M059J (cell line): ENCODE measurements at places on chromosomes 5 and 9. TPM values are rescaled to one million over a fixed set of nuclear protein-coding genes. Genes with fewer than 3 reads are reported as not detected.
A peak's percentile ranks its signal among the peaks of the same experiment; 100 is the strongest.

Gene TLX3
- total RNA-seq: not detected in 2 replicates

Gene NIPAL4
- 0.44 and 1.4 TPM in 2 replicates for total RNA-seq

Gene PFN3
- not detected in 2 replicates for total RNA-seq

Gene KCTD16
- total RNA-seq: 0.10 TPM in 1 of 2 replicates, not detected in the other

Gene CCDC192
- not detected in 2 replicates for total RNA-seq

Gene OMD
- total RNA-seq: not detected in 2 replicates

GRCh38 chr9:82255481-82256176, 267.1 kb downstream of the SPATA31D1 start:
- DNase-seq: no peak

DNA sequence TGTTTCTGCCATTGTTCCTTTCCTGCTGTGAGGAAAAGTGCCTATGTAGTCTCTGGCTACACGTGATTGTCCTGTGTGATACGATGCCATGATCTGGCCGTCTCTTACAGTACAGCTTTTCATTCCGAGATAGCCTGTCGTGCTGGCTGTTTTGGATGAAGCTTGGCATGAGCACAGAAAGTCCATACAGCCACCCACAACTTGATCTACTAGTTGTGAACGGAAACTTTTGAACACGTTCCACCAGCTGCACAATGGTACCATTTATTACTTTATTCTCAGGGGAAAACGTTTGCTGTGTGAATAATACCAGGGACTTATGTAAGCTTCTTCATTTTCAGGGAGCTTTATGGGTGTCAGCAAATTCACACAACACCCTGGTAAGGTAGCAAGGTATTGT, 217.6 kb upstream of the ANKRD55 start:
- DNase-seq: no peak

GRCh38 chr5:76544268-76544926, 78.8 kb downstream of the F2RL2 start:
- peak; percentile 21 for DNase-seq

DNA sequence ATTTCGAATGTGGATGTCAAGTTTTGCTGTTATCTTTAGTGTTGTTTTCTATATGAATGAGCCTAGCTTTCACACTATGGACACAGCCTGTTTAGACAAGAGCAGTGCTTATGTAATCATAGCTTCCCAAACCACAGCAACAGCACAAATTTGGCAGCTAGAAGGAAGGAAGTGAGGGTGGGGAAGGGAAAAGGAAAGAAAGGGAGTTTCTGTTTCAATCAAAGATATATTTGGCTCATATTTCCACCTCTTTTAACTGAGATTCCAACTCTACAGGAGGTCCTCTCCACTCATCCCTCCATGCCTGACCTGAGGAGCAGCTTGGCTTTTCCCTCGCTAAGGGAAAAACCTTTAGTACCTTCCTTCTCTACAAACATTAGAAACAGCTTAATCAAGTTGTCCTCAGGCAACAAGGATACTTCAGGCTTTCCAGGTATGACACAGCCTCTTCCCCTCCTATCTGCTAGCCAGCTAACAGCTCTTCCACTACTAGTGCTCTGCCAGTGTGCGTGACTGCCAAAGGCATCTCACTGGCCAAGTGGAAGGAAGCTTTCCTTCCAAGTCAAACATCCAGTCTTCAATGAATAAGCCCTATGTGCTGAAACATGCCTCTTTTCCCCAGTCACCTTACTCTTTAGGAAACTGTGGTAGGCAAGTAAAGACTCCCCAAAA, 268.6 kb upstream of the PTGER4 start:
- DNase-seq: peak; percentile 78

- no peak for DNase-seq
Measured at GRCh38 chr5:43208658-43209057, 16.6 kb downstream of the NIM1K start.

GRCh38 chr9:113501129-113501686, 37.7 kb downstream of the RGS3 start:
- no peak for DNase-seq

GRCh38 chr9:78971540-78971939, 600.2 kb upstream of the TLE4 start:
- DNase-seq: no peak

GRCh38 chr9:129054163-129054851, 17.9 kb downstream of the MIGA2 start:
- DNase-seq: peak; percentile 12

GRCh38 chr5:136016945-136017530, 11.8 kb upstream of the TGFBI start:
- peak; percentile 100 for DNase-seq

GRCh38 chr9:127931092-127931881, 710 bp upstream of the PIP5KL1 start:
- peak; percentile 90 for DNase-seq

DNA sequence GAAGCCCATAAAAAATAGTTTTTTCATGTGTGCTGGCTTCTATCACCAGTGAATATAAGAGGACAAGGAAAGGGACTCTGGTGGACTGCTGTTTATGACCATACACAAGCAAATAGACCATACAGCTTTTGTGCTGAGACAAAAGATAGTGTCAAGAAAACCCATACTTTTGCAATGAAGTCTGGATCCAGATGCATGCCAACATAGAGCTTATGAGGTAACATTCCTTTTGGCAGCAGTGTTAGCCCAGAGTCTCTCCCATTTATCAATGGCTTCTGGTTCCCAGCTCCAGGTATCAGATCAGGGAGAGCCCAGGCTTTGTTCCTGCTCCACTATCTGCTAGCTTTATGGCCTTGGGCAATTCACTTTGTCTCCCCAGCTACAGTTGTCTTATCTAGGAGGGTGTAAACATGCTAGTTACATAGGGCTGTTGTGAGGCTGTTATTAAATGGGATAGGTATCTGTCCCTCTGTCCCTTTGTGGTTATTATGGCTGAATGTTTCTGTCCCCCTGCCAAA, 55.6 kb downstream of the CCDC192 start:
- DNase-seq: peak; percentile 27

GRCh38 chr9:116286297-116286696, 132.7 kb downstream of the PAPPA start:
- no peak for DNase-seq
